Esophagus mucosa (tissue), 1 donor: ENCODE measurements at places on chromosomes 11 and 22.
A peak's percentile ranks its signal among the peaks of the same experiment; 100 is the strongest.

DNA sequence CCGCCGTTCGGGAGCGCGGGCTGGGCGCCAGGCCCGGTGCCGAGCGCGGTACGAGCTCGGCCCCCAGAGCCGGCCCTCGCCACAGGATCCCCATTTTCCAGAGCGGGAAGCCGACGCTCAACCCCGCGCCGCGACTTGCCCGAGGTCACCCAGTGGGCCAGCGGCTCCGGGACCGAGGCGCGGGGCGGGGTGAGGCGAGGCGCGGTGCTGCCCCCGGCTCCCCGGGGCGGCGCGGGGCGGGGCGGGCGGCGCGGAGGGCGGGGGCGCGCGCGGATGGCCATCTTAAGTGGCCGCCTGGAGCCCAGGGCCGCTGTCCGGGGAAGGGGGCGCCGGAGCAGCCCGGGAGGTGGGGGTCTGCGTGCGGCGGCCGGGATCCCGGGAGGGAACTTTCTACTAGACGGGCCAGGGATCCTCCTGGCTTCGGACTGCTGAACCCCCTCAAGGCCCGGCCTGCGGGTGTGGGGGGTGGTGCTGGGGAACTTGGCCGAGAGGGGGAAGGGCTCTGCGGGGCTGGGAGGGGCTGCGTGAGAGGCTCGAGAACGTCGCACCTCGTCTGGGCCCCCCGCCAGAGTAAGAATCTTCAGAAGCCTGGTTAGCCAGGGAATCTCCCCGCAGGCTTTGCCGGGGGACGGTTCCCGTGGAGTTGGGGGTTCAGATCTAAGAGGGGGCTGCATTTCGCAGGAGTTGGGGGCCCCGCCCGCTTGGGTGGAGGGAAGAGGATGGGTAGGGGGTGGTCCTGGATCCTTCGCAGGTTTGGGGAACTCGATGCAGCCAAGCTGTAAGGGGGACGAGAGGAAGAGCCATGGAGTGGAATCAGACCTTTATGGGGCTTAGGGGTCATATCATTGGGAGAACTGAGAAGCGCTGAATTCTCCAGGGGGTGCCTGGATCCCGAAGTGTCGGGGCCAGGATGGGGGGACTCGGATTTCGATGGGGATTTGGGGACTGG, 678 bp upstream of the INPPL1 start:
- peak; percentile 61 for ATAC-seq

- ATAC-seq, result no peak
Observed at GRCh38 chr22:47914481-47915097, 1152.1 kb downstream of the TBC1D22A start.

- no peak for ATAC-seq
Observed at GRCh38 chr11:26575946-26576345, 3.9 kb upstream of the MUC15 start.

- ATAC-seq, result no peak
Observed at GRCh38 chr22:44546686-44547310, 48.8 kb upstream of the RTL6 start.

DNA sequence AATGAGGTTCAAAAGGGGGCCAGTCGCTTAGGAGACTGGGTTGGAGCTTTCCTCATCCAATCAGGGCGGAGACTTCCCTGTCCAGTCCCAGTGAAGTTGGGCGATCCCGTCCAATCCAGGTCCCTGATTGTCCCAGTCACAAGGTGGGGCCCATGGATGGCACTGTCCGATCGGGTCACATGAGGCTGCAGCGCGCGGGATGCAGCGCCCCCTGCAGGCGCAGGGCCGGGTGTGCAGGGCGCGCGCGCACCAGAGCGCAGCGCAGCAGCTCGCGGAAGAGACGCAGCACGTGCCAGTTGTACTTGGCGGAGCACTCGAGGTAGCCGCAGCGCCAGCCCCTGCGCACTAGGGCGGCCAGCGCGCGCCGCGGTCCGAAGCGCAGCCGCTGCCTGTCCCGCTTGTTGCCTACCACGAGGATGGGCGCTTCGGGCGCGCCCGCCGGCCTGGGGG, 2.3 kb downstream of the RASL10A start:
- ATAC-seq, result no peak

DNA sequence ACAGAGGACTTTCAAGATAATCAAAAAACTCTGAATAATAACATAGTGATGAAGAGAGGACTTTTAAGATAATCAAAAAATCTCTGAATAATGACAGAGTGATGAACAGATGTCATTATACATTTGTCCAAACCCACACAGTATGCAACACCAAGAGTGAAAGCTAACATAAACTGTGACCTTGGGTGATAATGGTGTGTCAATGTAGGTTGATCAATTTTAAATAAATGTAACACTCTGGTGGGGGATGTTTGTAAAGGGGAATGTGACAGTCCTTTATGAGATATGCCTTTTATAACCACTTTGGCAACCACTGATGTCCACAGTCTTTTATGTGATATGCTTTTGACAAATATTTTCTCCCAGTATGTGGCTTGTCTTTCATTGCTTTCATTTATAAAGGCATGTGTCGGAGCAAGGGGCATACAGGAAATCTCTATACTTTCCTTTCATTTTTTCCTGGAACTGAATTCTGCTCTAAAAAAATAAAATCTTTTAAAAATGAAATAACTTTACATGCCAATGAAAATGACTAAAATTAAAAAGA, 10.3 kb upstream of the OR9G1 start:
- ATAC-seq, result no peak

GRCh38 chr11:105181521-105181920, 42.0 kb upstream of the CARD18 start:
- peak; percentile 95 for ATAC-seq
